Stimulated activated CD4-positive, alpha-beta T cell treated with anti-CD3 and anti-CD28 coated beads, TNF-alpha, amount 100 ng/mL, for 4 hours (primary cell): ENCODE measurements at places on chromosomes 13 and 19.

DNA sequence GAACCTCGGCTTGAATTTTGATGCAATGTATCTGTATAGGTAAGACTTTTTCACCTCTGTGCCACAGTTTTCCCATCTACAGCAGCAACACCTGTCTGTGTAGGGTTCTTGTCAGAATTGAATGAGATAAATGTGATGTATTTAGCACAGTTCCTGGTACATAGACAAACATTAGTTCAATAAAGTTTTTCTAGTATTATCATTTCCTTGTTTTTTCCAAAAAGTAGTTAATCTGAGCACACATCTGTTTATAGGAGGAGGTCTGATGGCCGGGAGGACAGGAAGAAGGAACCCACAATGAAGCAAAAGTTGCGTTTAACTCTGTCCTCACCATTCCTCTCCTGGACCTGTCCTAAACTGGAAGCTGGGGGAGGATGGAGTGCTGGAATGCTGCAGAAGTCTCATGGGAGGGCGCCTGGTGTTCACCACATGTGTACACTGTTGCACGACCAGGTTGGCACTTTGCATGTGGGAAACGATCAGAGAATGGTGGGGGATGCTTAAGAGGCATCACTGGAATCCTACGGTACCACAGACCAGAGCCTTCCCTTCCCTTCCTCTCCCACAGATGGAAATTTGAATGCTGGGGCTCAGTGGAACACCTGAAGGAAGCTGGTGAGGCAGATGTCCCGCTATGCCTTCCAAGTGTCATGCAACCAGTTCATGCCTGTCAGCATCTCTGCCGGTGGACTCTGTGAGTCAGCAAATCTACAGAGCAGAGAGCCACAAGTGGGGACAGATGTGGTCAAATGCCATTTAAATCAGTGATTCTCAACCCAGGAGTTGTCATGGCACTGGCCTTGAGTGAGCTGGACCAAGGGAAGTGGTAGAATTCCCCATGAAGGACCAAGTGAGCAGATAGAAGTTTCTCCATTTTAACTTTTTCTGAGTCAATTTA, 315.6 kb downstream of the DLEU7 start:
- DNase-seq, result no peak

DNA sequence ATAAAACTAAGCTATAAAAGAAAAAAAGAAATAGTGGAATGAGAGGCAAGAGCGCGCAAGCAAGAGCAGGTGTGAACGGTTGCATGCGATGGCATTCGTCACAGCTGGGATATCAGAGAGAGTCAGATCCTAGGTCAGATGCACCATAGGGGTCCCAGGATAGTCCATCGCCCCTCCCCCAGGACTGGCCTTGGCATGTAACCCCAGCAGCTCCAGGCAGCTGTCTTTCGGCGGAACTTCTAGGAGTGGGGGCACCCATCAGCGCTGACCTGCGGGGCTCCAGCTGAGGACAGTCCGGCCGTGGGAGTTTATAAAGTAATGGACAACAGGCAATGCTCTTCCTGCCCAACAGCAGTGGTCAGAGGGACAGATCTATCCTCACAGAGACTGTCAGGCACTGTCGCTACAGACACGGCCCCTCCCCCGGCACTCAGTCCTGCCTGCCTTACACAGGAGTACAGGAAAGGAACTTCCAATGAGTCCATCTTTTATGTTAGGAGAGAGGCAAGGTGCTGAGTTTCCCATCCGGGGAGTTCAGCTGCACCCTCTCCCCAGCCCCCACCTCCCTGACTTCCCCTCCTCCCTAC, 1.4 kb downstream of the SIAH3 start:
- DNase-seq, result no peak

DNA sequence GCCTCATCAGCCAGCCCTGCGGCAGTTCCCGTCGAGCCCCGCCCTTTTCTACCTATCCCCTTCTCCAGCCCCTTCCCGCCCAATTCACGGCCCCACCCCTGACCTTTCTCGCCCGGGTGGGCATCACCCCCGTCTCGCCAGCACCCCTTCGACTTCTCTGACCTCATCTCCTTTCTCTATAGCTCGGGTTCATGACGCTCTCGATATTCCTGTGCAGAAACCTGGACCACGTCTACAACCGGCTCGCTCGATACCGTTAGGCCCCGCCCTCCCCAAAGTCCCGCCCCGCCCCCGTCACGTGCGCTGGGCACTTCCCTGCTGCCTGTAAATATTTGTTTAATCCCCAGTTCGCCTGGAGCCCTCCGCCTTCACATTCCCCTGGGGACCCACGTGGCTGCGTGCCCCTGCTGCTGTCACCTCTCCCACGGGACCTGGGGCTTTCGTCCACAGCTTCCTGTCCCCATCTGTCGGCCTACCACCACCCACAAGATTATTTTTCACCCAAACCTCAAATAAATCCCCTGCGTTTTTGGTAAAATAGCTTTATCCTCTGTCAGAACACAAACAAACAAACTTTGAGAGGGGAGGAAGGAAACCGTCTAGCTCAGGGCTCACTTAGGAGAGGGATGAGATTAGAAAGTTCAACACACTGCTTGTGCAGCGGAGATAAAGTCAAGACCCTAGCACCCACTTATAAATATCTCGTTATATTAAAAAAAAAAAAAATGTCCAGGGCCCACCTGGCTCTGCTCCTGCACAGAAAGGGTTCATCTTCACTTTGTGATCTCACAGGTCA, 5.1 kb downstream of the CD37 start:
- DNase-seq, result no peak

- no peak for DNase-seq
Measured at GRCh38 chr19:10418485-10419199, 1.7 kb upstream of the PDE4A start.

DNA sequence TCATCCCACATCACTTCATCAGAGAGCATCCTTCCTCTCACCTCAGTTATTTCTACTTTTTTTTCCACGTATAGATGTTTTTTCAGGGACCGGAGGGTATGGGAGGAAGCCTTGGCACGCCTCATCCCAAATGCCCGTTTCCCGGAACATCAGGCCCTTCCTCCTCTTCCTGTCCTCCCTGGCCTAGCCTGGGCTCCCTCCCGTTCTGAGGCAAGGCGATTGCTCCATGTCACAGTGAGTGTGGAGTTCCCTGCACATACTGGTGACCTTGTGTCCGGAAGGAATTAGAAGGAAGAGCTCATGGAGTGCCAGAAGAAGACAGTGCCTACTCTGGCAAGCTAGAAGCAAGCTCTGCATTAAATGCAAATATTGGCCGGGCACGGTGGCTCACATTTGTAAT, 1.1 kb upstream of the ZNF627 start:
- no peak for DNase-seq
